GM06990 (cell line): ENCODE measurements at places on chromosomes 16 and 17.

- DNase-seq = no peak
These were observed 8.3 kb downstream of the TSC2 start for GRCh38 chr16:2056077-2056476.

DNA sequence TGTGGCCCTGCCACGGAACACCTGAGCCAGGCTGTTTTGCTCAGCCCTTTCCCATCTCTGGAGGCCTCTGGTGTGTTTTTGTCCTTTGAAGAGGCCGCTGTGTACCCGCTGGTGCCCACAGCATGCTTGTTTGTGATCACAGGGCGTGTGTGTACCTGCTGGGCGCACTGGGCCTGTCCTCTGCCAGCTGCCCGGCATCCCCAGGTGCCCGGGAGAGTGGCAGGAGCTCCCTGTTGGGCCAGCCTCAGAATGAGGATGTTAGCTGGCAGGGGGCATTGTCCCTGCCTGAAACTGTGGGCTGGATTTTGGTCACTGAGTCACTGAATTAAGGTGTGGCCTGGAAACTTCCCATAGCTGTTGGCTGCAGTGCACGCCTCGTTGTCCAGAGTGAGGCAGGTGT lies 31.1 kb downstream of the BAIAP2 start:
- no peak for DNase-seq

DNA sequence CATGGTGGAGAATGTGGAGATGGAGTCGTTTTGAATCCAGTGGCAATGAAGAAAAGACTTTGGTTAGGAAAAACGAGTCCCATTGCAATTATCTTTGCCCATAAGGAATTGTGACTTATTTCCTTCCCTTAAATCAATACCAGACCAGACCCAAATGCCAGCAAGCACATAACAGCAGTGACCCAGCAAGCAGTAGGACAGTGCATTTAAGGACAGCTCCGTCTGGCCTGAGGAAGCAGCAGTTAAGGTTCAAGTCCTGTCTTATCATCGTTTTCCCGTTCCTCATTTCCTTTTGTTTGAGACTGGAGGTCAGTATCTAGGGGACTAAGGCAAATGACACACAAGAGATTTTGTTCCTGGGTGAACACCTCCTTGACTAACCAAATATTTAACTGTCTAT lies 74.6 kb upstream of the FAM20A start:
- DNase-seq = no peak

DNA sequence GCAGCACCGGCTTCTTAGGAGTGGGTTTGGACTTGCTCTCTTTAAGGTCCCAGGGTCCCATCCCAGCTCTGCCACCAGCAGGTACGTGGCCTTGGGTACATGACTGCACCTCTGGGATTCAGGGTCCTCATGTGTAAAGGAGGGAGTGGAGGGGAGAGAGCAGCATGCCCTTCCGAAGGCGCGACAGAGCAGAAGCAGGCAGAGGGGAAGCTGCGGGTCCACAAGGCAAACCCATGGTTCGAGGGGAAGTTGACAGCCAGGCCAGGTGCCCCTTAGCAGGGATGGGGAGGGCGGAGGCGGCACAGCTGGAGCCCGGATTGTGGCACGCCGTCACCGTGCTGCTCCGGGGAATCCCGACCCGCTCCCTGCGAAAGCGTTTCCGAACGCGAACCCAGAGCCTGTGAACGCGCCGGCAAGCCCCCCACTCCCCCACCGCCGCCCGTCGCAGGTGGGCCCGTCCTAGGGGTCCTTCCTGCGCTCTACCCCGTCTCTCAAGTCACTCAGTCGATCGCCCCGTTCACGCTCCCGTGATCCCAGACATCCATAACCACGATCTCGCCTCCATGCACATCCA lies 4.1 kb upstream of the TBX2 start:
- DNase-seq = no peak

DNA sequence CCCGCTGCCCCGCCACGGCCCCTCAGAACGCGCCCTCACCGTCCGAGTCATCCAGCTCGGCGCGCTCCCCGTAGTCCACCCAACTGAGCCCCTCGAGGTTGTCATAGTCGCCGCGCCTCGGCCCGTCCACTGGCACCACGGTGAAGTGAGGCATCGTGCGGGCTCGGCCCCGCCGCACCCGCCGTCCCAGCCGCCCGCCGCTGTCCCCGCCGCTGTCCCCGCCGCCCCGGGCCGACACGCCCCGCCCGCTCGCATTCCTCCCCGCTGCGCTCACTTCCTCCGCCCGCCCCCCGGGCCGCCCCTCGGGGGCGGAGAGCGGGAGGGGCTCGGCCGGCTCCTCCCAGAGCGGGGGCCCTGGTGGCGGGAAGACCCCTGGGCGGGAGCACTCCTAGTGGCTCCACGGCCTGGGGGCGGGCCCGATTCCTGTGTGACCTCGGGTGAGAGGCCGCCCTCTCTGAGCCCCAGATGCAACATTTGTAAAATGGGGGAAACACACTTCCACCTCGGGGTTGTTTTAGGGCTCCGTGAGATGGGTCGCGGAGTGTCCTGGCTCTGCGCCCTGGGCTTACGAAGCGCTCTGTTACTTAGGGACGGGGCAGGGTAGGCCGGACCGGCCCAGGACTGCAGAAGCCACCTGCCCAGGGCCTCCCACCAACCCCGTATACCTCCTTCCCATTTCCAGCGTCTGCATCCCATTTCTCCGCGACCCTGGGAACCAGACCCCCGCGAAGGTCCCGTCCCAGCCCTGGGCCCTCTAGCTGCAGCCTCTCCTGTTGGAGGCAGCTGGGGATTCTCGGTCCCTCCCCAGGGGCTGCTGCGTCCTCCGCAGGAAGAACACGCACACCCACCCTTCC lies at the start of gene SLC12A4:
Gene SLC12A4, minus strand, starts transcription at position 238 of the 854 bp plus-strand sequence. Its CDS starts 84 bp downstream, at position 154.
- DNase-seq = peak; percentile 91

DNA sequence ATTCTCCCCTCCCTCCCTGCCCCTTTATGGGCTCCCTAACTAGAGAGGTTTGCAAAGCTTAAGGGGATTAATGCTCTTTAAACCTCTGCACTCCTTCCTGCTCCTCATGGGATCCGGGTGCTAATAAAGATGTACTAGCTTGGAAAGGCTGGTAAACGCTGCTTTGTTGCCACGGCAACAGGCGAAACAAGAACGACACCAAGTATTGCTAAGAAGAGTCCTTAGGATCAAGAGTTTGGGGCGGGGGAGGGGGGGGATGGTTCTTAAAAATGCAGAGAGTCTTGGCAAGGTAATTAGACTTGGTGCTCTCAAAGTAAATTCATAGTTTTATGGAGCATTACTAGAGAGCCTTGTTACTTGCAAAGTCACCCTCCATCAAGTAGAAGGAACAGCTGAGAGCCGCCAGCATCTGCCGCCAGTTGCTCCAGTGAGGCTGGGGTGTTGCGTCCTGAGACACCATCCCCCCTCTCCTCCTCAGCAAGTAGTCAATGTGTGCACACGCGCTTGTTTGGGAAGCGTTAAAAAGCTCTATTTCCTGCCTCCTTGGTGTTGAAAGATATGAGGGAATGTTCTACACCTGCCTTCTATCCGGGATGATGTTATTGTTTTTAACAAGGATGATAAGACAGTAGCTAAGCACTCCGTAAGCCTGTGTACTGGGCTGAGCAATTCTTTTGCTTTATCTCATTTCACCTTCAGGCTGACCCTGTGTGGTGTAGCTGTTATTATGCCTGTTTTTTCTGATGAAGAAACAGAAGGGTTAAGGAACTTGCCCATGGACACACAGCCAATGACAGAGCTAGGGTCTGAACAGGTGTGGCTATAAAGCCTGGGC lies 190.9 kb downstream of the CCDC182 start:
- no peak for DNase-seq

DNA sequence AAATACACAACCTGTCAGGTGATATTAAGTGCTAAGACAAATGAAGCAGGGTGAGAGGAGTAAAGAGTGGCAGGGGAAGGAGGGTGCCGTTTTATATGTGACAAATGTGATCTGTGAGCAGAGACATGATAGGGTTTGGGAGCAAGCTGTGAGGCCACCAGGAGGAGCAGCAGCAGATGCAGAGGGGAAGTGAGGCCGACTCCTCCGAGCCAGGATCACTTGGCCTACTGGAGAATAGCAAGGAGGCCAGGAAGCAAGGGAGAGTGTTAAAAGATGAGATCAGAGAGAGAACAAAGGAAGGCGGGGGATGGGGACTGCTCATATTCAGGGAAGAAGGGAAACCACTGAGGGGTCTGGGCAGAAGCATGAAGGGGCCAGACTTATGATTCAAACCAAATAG lies 129.4 kb downstream of the TANGO6 start:
- no peak for DNase-seq

- DNase-seq = no peak
These were observed 8.8 kb downstream of the FAAP100 start for GRCh38 chr17:81543339-81543675.

- DNase-seq = no peak
These were observed 45.0 kb upstream of the MMP2 start for GRCh38 chr16:55434000-55434399.

DNA sequence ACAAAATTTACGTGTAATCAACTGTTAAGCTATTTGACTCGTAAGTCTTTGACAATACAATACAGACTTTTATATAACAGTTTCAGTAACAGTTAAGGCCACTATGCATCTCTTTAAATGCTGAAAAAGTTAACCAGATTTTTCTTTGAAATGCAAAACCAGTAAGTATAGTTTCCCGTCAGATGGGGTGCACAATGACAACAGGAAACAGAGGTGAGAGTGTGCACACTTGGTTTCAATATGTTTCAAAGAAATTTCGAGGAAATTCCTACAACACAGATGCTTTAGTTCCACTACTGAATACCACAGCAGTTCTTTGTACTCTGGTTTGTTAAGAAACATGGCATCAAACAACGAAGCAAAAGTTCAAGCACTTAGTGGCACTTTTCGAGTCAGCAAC lies 48.4 kb downstream of the RNF157 start:
- peak; percentile 69 for DNase-seq

- DNase-seq = no peak
These were observed 6.1 kb upstream of the PRKCA start for GRCh38 chr17:66296289-66296725.

GRCh38 chr16:49756775-49757558 lies 98.9 kb downstream of the ZNF423 start:
- no peak for DNase-seq

GRCh38 chr16:24771779-24772157 lies 42.3 kb downstream of the TNRC6A start:
- no peak for DNase-seq

DNA sequence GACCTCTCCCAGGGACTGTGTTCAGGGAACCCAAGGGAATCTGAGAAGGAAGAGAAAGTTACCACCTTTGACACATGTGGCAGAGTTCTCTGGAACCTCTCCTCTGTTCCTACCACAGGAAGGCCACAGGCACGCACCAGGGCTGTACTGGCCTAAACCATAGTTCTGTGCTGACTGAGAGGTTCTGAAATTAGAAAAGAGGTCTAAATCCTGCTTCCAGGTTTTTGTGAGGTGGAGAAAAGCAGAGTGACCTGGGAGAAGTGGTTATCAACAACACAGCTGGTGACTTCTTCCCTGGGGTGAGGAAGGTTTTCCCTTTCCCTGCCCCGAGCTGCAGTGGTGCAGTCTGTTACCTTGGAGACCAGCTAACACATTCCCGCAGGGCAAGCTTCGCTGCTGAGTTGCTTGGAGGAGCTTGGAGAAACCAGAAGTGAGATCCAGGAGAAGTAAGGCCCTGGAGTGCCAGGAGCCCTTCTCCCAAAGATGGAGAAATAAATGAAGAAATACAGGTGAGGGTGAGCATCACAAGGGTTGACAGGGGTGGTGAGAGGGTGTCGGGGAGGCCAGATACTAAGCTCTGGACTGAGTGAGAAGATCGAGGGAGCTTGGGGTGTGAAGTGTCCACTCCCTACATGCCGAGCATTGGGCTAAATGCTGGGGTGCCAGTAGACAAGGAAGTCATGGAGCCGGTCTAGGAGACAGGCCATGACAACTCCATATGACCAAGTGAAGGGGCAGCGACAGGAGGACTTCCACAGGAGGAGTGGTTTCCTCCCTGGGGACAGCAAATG lies at the start of gene VWA3A:
Gene VWA3A, plus strand, starts transcription at position 399 of the 791 bp plus-strand sequence. Its CDS starts 97 bp downstream, at position 496.
- no peak for DNase-seq

- DNase-seq = no peak
These were observed 11.9 kb downstream of the TMEM170A start for GRCh38 chr16:75452464-75453190.

DNA sequence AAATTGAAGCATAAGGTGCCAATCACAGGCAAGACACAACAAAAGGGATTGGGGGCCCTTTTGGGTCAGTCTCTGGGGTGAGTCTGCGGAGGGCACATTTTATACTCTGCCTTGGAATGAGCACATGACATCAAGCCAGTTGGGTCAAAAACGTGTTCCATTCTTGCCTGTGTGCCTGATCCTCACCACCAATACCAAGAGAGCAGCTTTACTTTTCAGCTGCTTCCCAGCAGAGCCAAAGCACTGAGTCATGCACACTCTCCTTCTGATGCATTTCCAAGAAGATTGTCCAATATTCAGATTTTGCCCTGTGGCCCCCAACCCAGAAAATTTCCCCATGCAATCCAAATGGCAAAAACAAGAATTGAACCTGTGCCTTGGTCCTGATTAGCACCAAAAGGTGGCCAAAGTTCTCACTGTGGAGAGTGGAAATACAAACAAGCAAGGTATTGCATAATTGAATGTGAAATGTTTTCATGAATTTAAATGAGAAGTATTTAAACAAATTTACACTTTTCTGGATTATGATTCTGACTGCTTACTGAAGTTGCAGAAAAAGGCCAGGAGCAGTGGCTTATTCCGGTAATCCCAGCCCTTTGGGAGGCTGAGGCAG lies 217.8 kb upstream of the SOX9 start:
- DNase-seq = no peak

- no peak for DNase-seq
These were observed 60.9 kb downstream of the XYLT1 start for GRCh38 chr16:17409894-17410293.

GRCh38 chr17:21193031-21193430 lies 20.9 kb downstream of the TMEM11 start:
- DNase-seq = no peak

DNA sequence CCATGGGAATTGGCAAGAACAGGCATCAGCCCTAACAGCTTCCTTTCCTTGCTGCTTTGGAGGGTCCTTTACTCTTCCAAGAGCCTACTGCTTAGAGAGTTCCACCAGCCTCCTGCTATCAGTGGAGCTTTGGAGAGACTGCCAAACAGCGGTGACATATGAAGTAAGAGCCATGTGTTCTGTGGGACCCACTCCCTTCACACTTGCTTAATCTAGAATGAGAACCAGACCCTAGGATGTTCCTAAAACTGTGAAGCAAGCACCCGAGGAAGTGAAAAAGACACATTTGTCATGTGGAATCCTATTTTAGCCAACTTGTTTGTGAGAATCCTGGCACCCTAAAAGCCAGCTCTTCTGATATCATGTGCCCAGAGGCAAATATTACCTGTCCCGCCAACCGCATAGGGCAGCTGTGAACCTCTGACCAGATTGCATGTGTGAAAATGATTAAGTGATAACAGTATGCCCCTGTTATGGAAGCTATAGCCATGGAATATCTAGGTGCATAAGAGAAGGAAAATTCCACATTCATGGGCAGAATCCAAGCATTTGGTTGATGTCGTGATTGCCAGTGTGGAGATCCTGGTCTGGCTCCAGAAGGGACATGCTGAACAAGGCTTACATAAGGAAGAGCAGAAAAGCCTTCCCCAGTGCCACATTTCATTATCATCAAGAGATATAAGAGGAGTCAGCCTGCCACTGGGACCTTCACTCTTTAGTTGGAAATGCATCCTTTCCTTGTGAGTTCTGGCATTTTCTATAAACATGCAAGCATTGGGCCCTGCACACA lies 18.7 kb downstream of the RCVRN start:
- no peak for DNase-seq
